CD14-positive monocyte (primary cell): ENCODE measurements at places on chromosomes 7 and 10.

DNA sequence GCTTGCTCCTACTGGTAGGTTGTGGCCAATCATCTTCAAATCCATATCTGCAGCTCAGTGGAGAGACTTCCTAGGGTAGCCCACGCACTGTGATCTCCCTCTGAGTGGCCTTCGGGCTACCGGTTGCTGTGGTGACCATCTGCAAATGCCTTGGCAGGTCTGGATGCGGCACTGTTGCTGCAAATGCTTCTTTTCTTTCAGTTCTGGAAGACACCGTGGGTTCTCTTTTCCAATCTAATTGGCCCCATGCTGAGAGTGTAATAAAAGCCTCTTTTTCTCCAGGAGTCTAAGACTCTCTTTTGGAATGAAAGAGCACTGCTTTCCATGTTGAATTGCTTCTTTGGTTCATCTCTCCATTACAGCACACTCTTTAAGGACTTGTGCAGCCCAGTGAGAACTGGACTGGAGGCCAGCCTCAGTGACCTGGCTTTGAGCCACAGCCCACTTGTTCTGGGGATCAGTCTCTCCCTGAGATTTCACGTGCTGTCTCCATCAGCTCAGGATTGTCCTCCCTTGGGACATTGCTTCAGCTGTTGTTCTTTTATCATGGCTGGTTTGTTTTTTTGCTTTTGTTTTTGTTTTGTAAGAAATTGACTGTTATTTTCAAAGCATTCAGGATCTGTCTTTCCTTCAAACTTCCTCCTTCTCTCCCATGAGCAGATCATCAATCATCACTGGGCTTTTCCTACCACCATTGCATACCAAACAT, 286.6 kb downstream of the BMPER start:
- DNase-seq = no peak

DNA sequence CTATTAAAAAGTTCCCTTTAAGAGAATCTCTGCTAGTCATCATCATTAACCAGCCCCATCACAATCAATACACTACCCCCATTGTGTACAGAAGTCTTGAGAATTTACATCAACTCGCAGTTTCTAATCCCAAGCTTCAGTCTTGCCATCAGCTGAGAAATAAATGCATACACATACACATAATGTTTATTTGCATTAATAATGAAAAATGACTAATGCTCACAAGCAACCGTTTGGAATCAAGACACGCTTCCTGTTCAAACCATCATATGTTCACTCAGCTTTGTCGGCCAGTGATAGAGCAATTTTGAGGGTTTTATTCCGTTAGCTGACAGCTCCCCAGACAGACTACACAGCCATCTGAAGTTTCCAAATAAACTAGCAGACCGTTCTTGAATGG, 287.1 kb downstream of the SFMBT2 start:
- DNase-seq = peak; percentile 31

DNA sequence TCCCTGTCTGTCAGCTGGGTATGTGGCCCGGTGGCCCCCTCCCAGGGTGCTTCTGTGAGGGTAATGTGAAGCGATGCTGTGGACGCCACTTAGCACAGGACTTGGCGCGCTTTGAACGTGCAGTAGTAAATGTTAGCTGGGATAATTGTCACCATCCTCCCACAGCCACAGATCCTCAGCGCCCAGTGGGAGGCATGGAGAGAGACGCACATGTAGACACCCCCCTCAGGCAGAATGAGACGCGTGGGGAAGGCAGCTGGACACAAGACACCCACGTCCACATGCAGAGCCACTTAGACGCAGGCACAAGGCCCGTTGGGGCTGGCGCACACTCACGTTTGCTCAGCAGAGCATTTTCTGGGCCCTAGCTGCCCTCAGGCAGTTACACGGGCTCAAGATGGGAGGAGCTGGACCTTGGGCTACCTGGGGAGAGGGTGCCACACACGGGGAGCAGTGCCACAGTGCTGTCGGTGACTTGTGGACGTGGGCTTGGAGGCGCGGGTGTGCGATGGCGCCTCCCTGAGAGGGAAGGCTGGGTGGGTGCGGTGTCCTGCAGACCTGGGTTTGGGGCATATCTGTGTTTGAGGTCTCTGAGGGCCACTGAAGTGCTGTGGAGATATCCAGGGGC, 26.4 kb downstream of the ADCYAP1R1 start:
- no peak for DNase-seq

DNA sequence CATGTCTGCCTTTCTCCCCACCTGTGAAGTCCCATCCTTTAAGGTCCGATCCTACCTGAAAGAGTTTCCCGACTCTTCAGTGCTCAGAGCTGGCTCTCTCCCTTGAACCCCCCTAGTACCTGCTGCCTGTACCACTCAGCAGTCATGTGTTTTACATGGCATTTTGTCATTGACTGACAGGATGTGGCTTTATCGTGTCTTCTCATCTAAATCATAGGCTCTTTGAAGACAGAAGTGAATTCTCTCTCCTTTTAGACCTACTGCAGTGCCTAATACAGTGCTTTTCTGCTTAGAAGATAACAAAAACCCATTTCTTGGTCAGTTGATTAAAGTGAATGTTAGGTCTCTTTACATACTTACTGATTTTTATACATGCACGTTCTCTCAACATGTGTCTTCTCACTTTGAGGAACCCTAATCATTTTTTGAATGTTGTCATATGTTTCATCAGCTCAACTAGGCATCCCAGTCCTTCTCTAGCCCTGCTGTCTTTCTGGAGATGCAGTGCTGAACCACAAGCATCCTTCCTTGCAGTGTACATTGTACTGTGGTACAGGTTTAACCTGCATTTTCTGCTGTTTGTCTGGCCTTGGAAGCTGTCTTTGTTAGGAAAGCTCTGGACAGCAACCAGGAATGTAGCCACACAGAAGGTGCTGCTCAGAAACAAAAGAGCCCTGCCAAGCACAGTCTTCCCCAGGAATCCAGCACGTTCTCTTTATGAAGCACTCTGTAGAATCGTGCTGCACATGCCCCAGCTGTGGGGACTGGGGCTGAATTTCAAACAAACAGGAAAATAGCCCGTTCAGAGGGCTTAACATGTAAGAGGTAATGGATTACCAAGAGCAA, 28.1 kb upstream of the LRRC4 start:
- no peak for DNase-seq

- DNase-seq = peak; percentile 77
These were observed 231.9 kb upstream of the HABP2 start for GRCh38 chr10:113320987-113321386.

DNA sequence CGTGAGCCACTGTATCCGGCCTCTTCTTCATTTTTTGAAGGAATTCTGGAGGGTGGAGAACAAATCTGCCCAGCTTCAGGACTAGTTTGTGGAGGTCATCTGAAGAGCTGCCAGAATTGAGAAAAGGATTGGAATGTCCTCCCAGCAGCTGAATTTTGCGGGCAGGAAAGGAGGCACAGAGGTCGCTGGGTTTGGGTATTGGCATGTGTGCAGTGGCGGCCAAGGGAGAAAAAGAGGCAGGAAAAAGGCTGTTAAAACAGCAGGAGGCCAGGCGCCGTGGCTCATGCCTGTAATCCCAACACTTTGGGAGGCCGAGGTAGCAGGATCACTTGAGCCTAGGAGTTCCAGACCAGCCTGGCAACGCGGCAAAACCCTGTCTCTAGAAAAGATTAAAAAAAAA, 80.4 kb downstream of the HIP1 start:
- no peak for DNase-seq

- DNase-seq = no peak
These were observed 571.1 kb downstream of the GRID1 start for GRCh38 chr10:85795460-85795859.

- no peak for DNase-seq
These were observed 256.5 kb upstream of the PPP2R2D start for GRCh38 chr10:131644289-131644688.

DNA sequence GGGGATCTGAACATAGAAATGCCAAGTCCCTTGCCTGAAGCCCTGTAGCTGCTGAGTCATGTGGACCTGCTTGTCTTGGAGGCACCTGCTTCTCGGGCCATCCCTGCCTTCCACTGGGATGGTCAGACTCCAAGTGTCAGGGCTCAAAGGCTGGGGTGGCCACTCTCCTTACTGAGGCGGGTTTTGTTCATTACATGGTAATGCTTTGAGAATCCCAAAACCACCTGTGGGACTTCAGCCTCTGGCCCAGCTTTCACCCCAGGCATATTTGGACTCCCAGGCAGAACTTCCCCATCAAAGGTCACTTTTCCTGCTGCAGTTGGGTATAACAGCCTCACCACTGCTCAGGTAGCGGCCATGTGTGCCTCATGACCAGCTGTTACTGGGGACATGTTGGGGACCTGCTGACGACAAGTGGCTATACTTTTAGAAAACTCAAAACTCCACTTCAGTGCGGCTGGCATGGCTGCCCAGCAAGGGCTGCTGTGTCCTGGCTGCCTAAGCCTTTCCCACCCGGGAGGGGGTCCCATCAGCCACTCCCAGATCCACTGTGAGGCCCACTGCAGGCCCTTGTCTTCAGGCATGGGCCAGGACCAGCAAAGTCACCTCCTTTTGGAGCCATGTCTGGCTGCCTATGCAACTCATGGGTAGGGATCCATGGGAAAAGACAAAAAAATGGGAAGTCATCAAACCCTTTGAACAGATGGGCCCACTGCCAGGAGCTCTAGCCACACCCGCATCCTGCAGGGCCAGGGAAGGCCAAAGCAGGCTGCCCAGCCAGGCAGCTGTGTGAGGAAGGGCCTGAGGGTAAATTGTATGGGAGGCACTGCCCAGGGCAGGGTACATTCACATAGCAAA, 96.7 kb downstream of the ARHGAP22 start:
- peak; percentile 5 for DNase-seq

GRCh38 chr10:15541376-15541775, 170.3 kb upstream of the FAM171A1 start:
- no peak for DNase-seq

DNA sequence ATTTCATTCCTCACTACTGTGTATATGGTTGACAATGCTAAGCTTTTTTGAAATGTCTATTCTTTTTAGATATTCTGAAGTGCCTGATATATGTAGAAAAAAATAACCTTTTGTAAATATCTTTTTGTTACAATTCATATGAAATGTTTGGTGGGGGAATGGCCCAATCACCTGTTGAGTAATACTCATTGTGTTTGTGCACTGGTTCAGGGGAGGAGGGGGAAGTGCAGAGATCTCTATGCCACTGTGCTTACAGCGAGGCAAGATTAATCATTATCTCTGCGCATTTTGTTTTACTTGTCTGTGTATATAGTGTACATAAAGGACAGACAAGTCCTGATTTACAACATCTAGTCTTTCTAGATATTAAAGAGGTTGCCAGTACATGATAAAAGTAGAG, 25.2 kb downstream of the NUP42 start:
- DNase-seq = peak; percentile 81

- no peak for DNase-seq
These were observed 246.1 kb downstream of the EBF3 start for GRCh38 chr10:129717816-129718547.

DNA sequence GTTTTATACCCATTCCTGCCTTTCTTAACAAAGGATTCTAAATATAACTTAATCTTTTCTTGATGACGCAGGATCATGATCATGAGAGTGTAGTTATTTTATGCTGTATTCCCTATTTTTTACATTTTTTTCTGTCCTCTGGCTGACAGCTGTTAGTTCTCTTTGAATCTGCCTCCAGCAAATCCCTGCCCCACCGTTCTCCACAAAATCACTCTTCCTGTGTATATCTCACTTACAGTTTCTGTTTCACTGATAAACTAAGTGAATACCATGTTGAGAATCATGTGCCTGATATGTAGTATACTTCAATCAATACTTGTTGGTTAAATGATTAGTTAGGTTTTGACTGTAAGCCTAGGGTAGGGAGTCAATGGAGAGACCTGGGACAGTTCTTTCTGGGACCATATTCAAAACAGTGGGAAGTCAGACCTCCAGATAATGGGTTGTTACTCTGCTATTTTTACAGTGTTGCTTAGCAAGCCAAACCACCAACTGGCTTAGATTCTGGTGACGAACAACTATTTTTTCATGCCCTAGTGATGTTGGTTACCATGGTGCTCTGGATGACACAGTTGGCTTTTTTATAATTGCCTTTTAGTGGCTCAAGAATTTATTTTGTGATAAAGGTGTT, 12.8 kb downstream of the CNNM1 start:
- DNase-seq = no peak

- no peak for DNase-seq
These were observed 148.9 kb downstream of the ITGA8 start for GRCh38 chr10:15570738-15571339.

DNA sequence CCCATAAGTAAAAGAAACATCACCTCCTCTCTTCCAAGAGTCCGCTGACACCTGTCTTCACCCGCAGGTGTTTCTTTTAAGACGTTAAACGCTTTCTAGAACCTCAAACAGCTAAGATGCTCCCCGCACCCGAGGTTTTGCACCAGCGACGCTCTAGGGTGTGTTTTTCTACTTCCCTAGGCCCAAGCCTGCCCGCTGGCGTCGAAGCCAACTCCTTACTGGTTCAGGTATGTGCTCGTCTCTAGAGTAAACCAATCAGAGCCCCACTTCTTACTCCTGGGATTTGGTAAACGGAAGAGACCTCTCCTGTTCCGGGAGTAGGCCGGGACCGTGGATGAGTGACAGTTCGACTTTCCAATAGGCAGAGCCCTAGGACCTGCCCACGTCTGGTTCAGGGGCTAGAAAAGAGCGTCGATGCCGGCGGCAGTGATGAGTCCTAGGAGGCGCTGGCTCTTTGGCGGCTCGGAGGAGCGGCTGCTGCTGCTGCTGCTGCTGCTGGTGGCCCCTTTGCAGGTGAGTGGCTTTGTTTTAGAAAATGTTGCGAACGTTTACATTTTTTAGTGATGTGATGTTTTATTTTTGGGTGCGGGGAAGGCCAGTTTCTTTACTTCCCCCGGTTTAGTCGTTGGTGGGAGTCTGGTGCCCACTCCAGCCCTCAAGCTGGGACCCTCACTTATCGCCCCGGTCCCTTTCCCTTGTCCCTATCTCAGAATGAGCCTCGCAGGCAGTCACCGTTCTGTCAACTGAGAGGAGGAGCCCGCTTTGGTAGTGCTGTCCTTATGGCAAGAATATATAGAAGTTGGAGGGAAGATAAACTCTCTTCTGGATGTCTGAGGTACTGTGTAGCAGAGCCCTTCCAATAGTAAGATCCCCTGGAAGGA, at the start of gene BPGM:
TSS of gene BPGM (plus strand) at position 429 of the 881 bp plus-strand sequence. CDS start 14,655 bp downstream, outside the sequence.
- DNase-seq = peak; percentile 99

DNA sequence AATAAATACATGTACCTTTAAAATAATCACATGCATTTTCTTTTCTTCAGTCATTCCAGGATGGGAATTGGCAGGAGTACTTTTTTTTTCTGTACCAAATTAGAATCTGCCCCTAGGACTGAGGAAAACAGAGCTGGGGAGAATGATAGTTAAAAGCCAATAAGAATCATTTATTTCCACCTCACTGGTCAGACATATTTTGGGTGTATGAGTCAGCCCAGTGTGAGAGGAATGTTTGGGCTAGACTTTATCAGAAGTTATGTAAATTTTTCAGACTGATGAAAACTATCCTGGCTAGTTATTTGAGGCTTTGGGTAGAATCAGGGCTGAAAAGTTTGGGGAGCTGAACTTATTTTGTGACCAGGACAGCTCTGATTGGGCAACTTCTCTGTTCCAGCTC, 303.1 kb upstream of the NPSR1 start:
- DNase-seq = no peak
